Caco-2 (cell line): ENCODE measurements at places on chromosomes 3 and 15. TPM values are rescaled to one million over a fixed set of nuclear protein-coding genes. Genes with fewer than 3 reads are reported as not detected.

Gene MOBP
- 0.27 and 0.60 TPM in 2 replicates for total RNA-seq

Gene SAXO2
- 0.61 TPM in 1 of 2 replicates, not detected in the other for total RNA-seq

Gene TUBGCP4
- 28.4 and 29.2 TPM in 2 replicates for total RNA-seq

Gene SAMD7
- not detected in 2 replicates for total RNA-seq

Gene CTDSPL2
- total RNA-seq: 55.9 and 60.8 TPM in 2 replicates

Gene UNC13C
- 2.9 and 3.2 TPM in 2 replicates for total RNA-seq

- DNase-seq: no peak
Measured at GRCh38 chr3:46090161-46090591, 62.9 kb upstream of the XCR1 start.

GRCh38 chr15:101276501-101277037, 716 bp downstream of the SELENOS start:
- DNase-seq: no peak

GRCh38 chr3:192229866-192230265, 497.5 kb downstream of the FGF12 start:
- no peak for DNase-seq

DNA sequence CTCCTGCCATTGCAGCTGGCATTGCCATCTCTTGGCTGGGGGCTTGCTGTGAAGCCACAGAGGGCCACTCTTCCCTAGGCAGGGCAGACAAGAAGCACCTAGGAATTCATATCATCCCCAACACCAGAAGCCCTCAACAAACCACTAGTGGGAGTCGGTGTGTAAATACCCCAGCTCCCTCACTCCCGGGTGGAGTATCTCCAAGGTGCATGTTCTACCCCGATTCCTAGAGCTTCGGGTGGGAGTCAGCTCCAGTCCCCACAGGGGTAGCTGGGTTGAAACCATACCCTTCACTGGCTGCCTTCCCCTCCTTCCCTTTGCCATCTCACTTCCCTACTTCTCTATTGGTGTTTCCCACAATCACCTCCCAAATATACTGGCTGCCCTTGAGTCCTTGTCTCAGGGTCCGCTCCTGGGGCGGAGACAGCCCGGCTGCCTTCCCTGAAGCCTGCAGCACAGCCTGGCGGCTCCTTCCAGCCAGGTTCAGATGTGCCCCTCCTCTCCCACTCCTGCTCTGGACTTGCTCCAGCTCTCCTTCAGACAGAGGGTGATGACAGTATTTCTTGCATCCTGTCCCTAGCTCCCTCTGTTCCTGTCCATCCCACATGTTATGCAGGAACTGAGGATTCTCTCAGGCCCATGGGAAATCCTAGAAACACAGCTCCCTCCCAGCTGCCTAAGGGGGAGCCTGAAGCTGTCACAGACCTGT, 33.3 kb downstream of the FAM3D start:
- DNase-seq: no peak

- DNase-seq: no peak
Measured at GRCh38 chr15:56052395-56053045, 59.1 kb upstream of the NEDD4 start.

- no peak for DNase-seq
Measured at GRCh38 chr15:100033140-100033857, 300.1 kb upstream of the LYSMD4 start.

DNA sequence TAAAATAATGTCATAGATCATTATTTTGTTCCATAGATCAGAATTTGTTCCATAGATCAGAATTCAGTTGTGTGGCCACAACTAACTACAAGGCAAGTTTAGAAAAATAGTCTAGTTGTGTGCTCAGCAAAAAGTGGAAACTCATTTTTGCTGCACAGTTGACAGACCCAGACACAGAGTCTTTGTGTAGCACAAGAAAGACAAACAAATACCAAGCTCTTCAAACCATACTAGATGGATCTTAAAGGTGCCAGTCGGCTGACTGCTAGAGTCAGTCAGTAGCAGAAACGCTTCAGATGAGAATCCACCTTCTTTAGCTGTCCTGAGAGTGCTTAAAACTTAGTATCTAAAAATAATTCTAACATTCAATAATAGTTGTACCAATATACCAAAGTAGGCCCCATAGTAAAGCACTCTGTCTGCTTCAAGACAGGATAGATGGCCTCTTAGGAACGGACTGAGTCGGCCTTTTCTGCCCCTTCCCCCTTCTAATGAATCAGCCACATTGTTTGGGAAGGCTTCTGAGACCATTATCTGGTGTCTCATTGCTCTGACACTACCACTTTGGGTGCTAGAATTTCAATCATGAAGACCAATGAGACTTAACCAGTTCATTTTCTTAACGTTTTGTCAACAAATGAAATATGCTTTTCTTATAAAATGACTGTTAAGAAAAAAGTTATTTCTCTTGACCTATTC, 27.7 kb upstream of the SLC4A7 start:
- no peak for DNase-seq

DNA sequence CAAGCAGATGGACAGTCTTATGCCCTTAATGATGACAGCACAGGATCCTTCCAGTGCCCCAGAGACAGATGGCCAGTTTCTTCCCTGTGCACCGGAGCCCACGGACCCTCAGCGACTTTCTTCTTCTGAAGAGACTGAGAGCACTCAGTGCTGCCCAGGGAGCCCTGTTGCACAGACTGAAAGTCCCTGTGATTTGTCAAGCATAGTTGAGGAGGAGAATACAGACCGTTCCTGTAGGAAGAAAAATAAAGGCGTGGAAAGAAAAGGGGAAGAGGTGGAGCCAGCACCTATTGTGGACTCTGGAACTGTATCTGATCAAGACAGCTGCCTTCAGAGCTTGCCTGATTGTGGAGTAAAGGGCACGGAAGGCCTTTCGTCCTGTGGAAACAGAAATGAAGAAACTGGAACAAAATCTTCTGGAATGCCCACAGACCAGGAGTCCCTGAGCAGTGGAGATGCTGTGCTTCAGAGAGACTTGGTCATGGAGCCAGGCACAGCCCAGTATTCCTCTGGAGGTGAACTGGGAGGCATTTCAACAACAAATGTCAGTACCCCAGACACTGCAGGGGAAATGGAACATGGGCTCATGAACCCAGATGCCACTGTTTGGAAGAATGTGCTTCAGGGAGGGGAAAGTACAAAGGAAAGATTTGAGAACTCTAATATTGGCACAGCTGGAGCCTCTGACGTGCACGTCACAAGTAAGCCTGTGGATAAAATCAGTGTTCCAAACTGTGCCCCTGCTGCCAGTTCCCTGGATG, 198.7 kb downstream of the AKAP13 start:
- peak; percentile 59 for DNase-seq

DNA sequence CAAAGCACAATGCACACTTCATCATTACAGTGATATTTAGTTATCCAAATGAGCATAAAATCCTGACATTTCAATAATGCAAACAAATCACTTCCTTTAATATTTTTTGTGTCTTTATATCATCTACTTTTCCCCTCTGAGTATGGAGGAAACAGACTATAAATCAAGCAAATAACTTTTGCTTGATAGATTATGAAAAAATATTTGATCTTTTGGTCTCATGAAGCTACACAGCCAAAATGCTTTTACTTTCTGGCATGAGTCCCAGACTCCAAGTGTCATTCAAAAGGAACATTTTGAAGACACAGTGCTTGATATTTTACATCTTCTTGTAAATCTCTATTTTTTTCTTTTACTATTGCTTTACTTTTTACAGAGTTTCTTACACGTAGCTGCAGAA, 215.3 kb upstream of the ROBO1 start:
- no peak for DNase-seq

DNA sequence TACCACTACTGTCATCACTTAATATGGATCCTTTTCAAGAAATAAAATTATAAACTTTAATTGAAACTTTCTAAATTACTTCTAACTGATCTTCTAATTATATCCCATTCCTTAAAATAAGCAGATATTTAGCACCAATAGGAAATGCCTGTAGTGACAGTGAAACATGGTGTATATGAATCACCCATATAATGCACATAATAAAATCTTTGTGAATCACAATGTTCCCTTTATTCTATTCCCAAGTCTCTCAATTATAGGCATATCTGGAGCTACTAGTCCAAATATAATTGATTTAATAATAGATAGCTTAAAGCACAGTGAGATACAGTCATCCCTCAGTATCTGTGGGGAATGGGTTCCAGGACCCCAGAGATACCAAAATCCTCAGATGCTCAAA, 490.3 kb downstream of the NLGN1 start:
- DNase-seq: no peak
